ENCODE measurements at places on chromosomes 4 and X.

DNA sequence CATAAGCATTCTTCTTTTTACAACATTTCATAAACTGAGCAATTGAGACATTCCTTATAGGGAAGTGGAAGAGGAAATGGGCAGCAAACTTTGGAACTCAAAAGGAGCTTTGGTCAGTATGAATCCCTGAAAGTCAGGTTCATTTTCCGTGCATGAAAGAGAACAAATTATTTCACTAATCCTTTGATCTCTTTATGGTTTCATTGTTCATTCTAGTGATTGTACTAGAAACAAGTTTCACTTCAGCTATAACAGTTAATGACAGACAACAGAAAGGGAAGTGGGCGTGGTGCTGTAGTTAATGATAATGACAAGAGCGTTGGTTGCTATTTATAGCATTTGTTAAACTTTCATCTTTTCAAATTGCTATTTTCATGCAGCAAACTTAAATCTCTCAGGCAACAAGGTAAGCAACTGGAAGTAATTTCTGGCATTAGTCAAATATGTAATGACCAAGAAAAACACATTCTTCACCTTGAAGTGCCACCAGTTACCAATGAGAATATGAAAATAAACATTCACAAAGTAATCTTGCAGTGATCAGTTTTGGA lies 98.4 kb downstream of the AREG start:
- no peak for DNase-seq

DNA sequence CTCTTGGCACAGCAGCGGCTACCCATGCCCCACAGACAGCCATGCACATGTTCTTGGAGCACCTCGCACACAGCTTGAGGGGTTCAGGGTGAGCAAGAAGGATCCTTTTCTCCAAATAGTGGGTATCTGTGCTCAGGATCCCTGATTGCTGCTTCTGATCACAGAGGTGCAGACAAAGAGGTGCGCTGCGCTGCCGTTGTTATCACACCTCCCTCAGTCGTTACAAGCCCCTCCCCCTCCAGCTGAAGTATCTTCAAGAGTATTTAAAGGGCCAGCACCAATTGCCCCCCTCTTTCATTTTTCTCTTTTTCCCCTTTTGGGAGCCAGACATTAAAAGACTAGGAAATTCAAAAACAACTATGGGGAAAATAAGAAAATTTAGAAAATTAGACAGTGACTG lies 44.3 kb downstream of the NELFA start:
- DNase-seq = no peak

- no peak for DNase-seq
Measured at GRCh38 chr4:158033416-158034120, 139.3 kb downstream of the GASK1B start.

- no peak for DNase-seq
Measured at GRCh38 chrX:361231-362145, 25.2 kb downstream of the PPP2R3B start.

- DNase-seq = peak; percentile 51
Measured at GRCh38 chr4:38310446-38311043, 350.3 kb downstream of the PTTG2 start.

DNA sequence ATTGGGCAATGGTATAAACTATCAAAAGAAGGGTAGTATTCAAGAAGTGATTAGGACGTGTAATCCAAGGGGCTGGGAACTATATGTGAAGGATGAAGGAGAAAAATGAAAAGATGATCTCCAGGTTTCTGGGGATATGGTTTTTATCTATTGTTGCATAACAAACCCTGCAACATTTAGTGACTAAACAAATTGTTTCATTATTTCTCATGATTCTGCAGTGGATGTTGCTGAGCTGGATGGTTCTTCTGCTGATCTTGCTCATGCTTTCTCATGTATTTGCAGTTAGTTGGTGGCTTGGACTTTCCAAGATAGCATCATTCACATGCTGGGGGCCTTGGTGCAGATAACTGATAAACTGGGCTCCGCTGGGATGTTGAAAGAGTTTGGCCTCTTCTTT lies 29.1 kb downstream of the PHOX2B start:
- DNase-seq = no peak

DNA sequence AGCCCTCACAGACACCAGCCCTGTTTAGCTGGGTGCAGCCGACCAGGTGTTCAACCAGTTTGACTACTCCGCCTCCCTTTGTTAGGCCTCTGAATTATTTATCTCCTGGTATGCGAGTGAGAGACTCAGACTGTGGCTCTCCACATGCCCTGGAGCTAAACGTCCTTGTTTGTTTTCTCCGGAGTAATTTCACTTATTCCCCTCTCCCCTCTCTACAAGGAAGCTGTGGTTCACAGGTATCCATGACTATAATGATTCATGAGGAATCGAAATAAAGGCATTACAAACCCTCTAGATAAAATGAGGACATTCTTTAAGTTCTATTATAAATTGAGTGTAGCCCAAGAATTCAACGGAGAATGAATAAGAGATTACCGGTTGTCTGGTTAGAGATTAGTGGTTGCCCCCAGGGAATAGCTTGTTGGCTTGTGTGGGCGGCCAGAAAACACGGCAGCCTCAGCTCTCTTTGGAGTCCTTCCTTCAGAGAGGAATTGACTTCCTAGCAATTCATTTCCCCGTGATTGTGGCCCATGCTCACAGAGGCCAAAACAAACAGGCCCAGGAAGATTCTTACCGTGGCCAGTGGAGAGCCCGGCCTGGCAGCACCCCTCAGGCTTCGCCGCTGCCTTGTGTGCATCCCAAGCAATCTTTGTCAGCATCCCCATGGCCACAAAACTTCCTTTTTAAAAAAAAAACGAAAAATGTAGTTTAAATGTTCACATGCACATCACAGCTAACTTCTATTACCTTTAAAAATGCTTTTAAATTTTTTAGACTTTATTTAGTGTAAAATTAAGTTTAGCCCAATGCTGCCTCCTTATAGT lies 60.2 kb upstream of the CBR4 start:
- DNase-seq = no peak

DNA sequence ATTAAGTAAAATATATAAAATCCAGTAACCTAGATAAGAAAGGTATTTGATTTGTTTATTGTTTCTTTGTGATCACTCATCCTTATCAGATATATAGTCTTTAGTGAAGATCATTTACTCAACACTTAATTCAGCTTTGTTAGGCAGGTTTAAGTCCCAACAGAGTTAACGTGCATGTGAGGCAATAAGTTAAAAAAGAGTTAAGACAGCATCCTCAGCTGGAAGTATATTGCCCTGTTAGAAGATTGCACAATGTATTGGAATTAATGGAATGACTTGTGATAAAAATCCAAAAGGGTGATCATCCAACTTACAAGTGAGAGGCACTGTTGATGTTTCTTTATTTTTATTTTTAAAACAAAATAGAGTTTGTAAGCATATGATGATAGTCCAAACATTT lies 1162.1 kb downstream of the RAPGEF2 start:
- no peak for DNase-seq

DNA sequence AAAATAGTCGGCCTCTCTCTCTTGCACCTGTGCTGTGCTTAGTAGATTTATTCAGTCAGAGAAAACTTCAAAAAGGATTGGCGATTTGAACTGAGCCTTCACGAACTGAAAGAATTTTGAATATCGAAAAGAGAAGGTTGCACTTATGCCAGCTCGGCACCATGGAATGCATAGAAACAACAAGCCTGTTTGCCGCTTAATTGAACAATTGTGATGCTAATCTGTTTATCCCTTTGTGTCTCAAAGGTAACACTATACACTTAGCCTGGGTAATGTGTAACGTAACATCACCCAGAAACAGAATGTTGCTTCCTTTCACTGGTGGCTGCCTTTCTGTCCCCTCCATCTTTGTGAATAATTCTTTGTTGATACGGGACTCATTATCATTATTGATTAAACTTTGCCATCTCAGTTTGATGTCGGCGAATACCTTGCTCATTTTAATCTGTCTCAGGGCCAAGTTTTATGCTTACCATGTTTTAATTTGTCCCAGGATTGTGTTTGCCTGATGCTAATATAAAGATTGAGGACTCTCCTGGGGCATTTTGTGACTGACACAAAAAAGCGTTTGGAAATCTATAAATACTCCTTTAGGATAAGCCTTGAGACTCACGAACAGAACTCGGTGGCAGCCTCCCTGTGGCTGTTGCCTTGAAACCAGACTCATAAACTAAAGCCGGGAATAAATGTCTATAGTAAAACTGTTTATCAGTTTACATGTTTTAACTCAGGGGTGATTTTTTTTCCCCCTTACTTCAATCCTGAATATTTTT lies 400.5 kb downstream of the RAPGEF2 start:
- no peak for DNase-seq

GRCh38 chrX:18575744-18576143 lies 96.2 kb downstream of the RS1 start:
- DNase-seq = no peak

- DNase-seq = no peak
Measured at GRCh38 chr4:13178621-13179020, 305.5 kb downstream of the RAB28 start.

- no peak for DNase-seq
Measured at GRCh38 chrX:113802837-113803236, 781.0 kb upstream of the HTR2C start.

DNA sequence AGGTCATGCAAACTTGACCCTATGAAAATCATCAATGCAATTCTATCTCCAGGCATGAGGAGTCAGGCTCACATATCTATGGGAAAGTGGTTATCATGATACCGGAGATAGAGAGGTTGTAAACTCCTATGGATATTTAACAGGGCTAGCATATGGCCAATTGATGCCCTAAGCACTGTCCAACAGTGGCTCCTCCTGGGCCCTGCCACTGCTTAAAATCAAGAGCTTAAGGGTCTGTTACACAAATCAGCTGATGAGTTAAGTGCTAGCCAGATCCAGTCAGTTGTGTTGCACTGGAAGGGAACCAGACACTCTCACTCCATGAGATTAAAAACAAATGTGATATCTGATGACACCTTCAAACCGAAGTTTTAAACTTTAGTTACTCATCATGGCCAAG lies 337.6 kb downstream of the STIM2 start:
- DNase-seq = no peak

DNA sequence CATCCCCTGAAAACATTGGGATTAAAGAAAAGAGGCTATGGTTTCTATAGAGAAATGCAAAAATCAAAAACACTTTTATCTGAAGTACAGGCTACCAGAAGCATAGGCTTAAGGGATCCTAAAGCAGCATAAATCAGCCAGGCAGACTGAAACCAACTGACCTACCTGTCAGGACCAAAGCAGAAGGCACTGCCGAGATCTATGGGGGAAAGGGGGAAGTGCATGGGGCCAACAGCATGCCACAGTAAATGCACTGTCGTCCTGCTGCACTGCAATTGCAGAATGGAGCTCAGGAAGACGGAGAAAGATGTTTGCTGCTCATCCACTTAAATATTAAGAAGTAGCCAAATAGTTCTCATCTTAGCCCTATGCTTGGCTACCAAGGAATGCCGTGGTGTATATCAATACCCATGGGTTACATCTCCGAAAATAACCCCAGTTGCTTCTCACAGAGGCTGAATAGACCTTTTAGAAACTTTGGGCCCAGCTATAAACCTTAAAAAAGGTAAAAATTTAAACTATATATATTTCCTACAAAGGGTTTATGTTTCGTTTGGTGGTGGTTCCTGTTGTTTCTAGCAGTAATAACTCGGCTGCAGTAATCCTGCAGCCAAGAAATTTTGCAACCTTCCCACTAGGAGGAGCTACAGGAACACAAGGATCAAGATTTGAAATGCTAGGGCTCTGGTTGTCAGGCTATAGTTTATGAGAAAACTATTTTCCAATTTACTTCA lies 312.2 kb upstream of the DIAPH2 start:
- no peak for DNase-seq

GRCh38 chr4:111630705-111631104 lies 514.5 kb upstream of the FAM241A start:
- no peak for DNase-seq

DNA sequence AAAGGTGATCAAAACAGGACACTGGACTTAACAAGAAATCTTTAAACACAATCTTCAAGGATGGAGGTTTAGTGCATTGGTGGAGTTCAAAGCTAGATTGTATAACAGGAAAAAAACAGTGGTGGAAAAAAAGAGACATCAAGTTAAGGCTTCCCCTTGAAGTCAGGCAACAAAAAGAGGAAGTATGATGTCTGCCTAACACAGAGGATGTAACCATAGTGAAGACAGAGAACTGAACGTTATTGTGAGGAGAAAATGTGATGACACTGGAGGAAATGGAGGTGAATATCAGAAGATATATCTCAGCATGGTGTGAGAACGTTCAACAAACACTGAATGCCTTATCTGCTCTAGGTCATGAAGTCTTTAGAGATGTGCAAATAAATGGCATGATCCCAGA lies 192.4 kb upstream of the AR start:
- DNase-seq = no peak

DNA sequence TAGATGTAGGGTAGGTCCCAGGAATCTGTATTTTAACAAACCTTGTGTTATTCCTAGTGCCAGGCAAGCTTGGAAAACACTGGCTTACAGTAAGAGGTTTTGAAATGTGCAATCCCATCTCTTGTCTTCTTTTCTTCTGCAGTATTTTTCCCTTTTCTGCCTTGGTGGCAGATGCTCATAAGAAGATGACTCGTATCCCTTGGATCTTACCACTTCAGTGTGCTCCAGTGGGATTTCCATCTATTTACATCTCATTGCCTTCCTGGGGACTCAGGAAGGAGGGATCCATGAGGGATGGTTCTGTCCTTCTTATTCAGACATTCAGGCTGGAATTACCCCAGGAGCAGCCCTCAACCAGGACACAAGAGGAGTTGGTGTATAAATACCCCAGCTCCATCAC lies 136.6 kb downstream of the NHS start:
- DNase-seq = no peak

DNA sequence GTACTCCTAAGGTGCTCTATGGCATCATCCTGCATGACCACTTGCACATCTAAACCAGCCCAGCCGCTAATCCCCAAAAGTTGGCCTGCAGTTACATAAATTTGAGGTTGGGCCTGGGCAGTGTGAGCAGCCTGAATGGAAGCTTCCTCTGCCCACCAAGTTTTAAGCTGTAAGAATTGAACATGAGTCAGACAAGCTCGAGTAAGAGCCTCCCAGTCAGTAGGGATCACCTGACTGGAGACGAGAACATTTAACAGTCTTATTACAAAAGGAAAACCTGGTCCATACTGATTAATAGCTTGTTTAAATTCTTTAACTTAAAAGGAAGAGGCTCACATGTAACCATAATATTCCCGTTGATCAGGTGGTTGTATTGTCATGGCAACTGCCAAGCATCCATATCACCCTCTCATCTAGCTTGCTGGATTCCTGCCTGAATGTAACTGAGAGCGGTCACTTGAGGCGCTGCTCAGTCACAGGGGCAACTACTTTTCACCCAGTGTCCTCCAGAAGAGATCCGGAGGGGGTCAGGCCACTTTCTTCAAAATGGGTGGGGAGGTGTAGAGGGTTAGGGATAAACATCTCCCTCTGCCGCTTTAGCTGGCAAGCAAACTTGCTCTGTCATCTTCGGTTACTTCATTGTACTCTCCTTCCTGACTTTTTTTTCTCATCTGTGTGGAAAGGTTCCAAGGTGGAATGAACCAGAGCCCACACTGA lies 56.6 kb upstream of the WDR1 start:
- no peak for DNase-seq

DNA sequence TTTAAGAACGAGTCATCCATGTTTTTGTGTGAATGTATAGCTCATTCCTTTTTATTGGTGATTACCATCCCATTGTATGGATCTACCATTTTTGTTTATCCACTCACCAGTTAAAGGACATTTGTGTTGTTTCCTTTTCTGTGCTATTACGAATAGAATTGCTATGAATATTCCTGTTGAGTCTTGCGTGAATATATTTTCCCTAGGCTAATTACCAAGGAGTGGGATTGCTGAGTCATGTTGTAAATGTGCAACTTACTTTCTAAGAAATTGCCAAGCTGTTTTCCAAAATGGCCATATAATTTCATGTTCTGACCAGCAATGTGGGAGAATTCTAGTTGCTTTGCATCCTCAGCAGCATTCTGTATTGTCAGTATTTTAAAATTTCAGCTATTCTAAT lies 51.3 kb downstream of the YIPF6 start:
- DNase-seq = no peak
